ENCODE measurements at places on chromosomes 2 and 18.
A peak's percentile ranks its signal among the peaks of the same experiment; 100 is the strongest.

- no peak for DNase-seq
These were observed 248.1 kb downstream of the ZNF385B start for GRCh38 chr2:179613299-179613651.

DNA sequence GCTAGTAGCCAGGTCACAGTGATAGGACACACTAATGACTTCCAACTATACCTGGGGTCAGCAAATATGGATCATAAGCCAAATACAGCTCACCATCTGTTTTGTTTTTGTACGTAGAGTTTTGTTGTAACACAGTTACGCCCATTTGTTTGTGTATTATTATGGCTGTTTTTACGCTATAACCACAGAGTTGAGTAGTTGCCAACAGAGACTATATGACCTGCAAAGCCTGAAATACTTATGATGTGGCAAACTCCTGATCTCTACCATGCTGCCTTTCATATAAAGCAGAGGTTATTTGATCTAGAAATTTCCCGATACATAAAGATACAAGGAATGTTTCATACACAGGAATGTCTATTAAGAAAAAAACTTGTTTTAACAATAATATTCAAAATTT, 152.2 kb downstream of the HNMT start:
- no peak for DNase-seq

DNA sequence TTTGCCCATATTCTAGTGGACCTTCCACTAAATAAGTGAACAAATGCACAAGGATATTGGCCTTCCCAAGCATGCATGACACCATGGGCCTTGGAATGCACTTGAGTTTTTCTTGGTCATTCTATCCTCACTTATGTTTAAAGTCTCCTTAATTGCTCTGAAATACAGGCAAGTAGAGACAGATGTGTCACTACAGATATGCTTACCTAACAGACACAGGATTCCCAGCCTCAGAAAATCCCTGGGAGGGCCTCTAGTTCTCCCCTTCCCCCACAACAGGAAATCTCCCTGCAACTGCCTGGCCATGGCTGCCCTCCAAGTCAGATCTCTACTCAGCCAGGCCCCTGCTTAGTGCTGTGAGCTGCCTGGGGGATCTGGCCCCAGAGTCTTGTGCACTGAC, 445.2 kb downstream of the IRS1 start:
- DNase-seq, result no peak

- no peak for DNase-seq
These were observed 38.4 kb upstream of the PPP1R1C start for GRCh38 chr2:181947273-181947672.

- DNase-seq, result no peak
These were observed 96.2 kb upstream of the BCL2L11 start for GRCh38 chr2:111024496-111024895.

- no peak for DNase-seq
These were observed 23.5 kb downstream of the TNS1 start for GRCh38 chr2:217979151-217979811.

DNA sequence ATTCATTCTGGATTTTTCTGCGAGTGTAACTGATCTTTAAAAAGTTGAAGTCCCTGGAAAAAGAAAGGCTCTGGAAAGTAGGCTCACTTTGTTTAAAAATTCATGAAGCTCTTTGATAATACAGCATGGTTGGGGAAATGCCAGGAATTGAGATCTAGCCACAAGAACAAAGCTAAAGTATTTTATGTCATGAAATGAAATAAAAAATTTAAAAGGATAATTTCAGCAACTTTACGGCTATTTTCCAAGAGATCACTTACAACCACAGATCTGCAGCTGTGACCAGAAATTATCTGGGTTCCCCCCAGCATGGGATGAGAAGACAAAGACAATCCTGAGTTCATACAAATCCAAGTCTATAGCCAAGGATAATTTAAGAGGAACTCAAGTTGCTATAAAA, 25.3 kb upstream of the RFX8 start:
- DNase-seq, result no peak

- no peak for DNase-seq
These were observed 94.4 kb upstream of the RND3 start for GRCh38 chr2:150581717-150582472.

GRCh38 chr2:174633623-174633930, 36.0 kb upstream of the WIPF1 start:
- DNase-seq, result no peak

GRCh38 chr2:47313141-47313691, 89.7 kb upstream of the MSH2 start:
- DNase-seq, result no peak

- no peak for DNase-seq
These were observed 864.6 kb downstream of the SUCLG1 start for GRCh38 chr2:83594241-83595120.

DNA sequence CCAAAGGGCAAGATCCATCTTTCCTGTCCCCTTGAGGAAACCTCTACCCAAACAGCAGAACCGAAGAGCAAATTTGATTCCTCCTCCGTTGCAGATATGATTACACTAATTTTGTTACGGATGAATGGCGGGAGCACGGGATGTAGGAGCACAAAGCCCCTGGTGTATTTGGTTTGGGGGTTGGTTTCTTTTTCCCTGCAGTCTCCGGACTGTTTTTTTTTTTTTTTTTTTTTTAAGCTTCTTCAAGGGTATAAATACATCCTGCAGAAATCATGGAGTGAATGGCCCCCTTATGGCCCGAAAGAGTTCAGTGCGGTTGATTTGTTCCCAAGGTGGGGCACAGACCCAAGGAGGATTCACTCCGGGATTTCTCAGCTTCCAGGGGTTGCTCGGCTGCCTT, 135.3 kb upstream of the SH3BP4 start:
- DNase-seq, result no peak

- no peak for DNase-seq
These were observed 11.3 kb upstream of the DPP4 start for GRCh38 chr2:162085090-162085891.

DNA sequence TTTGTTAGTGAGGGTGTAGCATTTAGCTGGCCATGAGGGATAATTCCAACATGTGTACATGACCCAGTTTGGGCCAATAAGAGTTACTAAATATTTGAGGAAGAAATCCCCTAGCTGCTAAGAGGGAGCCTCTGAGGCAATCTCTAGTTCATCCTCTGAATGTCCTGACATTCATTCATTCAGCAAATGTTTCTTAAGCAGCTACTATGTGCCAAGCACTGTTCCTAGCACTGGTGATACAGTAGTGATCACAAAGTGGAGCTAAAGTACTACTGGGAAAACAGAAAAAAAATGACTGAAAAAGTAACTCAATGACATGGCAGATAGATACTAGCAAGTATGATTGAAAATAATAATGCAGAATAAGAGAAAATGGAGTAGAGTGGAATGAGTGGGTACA, 79.8 kb upstream of the PID1 start:
- DNase-seq, result no peak

DNA sequence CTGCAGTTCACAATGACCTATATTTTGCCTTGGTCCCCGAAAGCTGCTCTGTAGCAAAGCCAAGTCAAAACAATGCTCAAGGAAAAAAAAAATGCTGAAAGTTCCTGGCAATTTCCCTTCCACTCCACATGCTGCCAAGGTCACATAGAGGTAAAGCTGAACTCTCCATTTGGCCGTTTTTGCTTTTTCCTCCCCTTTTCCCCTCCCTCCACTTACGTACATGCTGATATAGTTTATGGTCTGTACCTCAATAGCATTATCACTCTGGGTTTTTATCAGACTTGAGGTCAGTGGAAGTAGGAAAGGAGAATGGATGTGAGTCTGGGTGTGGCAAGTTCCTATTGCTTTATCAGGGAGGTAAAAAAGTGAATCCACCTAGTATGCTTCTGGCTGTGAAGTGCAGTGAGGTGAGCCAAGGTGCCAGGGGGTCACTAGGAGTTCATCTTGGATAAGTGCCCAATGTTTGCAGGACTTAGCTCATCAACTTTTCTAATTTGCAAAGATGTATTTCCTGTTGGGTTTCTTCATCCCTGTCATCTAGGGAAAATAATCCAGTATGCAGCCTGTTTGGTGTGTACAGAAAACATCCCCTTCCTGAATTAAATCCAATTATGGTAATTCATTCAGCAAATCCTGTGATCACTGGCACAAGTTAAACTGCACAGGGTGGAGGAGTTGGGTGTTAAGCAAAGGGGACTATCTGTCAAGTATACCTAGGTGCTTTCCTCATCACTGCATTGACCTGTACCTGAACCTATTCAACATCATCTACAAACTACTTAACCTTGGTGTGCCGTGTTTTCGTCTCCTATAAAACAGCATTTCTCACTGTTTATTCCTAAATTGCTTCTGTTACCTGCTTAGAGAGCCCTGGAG, 124.3 kb upstream of the CYP26B1 start:
- no peak for DNase-seq

DNA sequence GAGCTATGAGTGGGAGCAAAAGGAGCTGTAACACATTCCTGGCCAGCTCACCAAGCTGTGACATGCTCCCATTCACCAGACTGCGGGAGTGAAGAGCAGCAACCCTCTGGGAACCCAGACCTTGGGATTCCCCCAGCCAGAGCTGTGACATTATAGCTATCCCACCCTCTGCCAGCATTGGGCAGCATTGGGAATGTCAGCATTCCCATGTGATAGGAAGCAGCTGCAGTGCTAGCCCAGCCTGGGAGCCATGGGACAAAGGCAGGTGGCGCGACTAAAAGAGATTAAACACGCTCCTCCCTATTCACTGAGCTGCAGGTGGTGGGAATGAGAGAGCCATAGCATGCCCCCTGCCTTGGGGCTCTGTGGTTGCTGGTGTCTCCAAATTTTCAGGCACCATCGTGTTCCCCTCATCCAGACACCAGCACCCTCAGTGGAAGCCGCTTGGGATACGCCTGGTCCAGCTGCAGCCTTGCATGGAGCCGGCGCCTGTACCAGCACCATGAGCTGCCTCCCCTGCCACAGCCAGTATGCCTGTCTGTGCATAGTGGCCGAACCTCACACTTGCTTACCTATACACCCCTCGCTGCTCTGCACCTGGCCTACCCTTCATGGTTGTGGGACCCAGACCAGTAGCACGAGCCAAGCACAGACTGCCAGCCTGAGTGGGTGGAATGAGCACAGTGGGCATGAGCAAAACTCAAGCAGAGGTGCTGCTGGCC, 695.6 kb upstream of the GCFC2 start:
- no peak for DNase-seq

DNA sequence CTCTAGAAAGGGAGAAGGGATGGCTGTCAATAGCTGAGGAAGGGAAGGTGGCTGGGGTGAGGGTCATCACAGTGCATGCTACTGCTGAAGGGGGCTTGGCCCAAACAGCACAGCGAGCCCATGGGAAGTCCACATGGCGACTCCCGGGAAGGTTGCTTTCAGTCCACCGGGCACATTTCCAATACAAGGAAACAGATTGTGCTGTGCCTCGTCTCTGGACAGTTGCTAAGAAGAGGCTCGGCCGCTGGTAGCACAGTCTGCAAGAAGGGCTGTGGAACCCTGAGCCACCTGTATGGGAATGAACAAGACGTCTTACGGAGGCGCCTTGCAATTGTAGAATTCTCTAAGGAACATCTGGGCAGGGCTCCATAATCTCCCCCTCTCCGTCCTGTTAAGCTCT, 123.1 kb downstream of the CELF4 start:
- no peak for DNase-seq

DNA sequence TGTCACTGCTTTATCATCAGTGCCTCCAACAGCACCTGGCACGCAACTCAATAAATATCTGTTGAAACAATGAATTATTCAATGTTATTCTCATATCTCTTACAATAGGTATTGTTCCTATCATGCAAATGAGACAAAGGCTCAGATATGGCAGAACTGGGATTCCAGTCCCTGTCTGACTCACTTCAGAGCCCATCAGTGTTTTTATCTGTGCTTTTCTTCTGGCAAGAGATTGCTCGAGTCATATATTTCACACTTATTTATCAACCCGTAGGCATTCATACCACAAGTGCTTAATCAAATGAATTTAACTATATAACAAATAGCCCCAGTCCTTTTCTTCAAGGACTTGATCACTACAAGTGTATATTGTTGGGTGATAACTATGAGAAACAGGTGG, 76.4 kb upstream of the TSPYL6 start:
- DNase-seq, result no peak

GRCh38 chr2:71759060-71759459, 305.7 kb downstream of the DYSF start:
- no peak for DNase-seq

DNA sequence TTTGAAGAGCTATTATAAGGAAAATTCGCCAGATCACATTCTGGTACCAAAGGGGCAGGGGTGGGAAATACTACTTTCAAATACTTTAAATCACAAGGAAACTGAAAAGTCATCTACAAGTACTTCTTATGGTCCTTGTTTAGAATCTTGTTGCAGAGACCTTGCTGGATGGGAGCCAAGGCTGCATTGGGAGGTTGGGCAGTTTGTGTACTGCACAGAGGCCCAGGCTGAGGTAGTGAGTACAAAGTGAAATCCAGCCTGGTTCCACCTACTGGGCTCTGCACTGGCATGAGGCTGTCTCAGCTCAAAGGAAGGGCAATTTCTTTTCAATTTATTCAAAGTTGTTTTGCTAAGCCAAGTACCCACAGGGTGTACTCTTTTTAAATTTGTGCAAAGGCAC, 140.3 kb upstream of the DLX2 start:
- DNase-seq, result no peak

DNA sequence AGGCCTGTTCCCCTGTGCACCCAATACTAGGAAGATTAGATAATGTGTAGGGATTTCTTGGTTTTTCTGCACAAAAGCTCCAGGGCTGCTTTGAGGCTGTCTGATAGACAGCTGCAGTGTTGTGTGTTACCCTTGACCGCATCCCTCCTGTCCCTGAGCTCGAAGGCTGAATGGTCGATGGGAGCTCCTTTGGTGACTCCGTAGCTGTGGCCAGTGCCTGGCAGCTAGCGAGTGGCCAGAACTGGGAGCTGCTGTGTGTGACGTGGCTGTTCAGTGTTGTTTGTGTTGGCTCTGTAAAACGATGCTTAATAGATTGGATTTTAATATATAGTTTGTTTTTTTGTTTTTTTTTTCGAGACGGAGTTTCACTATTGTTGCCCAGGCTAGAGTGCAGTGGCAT, 170.0 kb downstream of the AGAP1 start:
- DNase-seq, result no peak

GRCh38 chr2:126700677-126701076, 44.7 kb downstream of the GYPC start:
- no peak for DNase-seq

GRCh38 chr18:40570615-40571014, 1384.4 kb upstream of the PIK3C3 start:
- DNase-seq, result no peak

DNA sequence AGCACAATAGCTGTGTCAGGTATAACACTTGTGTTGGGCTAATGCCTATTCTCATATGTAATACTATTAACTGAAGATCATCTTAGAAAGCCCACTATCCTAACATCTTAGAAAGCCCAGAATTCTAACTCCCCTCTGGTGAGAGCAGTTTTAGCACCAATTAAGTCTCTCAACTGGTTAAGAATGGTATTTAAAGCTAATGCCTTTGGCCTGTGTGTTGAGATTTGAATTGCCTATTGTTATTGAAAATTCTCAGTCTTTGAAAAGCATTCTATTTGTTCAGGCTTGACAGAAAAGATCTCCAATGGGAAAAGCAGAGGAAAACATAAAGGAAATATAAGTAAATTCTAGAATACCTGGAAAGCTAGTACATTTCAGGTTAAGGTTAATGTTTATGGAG, 352.5 kb downstream of the ARHGAP15 start:
- no peak for DNase-seq

- DNase-seq, result peak; percentile 38
These were observed at the start of gene CRACDL for GRCh38 chr2:98935777-98936352. TSS of gene CRACDL (minus strand) at chr2:98936225. CDS start at chr2:98846800, 89,425 bp downstream.

GRCh38 chr2:10400568-10400977, 47.6 kb downstream of the ODC1 start:
- DNase-seq, result peak; percentile 45

GRCh38 chr2:235453605-235454151, 40.2 kb upstream of the AGAP1 start:
- DNase-seq, result no peak
